ENCODE measurements at places on chromosomes 5 and 9.

GRCh38 chr9:113581865-113582697, 118.6 kb downstream of the RGS3 start:
- peaks cover 32% of the 10 kb centered on the region for H3K4me1 ChIP-seq
- no peaks in the 10 kb centered on the region for H3K27me3 ChIP-seq
- peak; percentile 62 for DNase-seq
- no peak overlapping the region for H3K4me3 ChIP-seq

DNA sequence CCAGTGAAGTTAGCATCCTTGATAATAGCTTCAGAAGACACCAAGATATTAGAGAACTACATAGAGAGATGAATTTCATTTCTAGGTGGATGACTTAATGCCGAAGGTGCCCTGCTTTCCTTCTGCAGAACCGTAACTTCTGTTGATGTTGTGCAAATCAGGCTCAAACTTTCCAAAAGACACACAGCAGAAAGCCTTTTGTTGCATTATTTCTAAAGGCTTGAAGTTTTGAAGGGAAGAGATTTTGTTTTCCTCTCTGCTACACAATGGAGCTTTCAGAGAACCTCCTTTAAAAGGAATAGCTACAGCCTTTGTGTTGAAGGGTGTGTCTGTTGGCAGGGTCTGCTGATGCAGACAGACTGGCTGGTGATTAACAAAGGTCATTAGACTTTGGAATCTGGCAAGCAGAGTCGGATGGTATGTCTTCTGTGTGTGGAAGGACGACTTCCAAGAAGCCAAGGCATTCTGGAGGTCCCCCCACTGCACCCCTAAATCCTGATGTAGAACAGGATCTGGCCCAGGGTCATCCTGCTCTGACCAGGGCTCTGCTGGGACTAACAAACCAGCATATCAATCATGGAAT, 57.8 kb downstream of the ZNF462 start:
- peak overlapping the region; percentile 15 for H3K27ac ChIP-seq
- peaks cover 17% of the 10 kb centered on the region for H3K4me1 ChIP-seq
- no peaks in the 10 kb centered on the region for H3K27me3 ChIP-seq
- no peak for DNase-seq
- H3K36me3 ChIP-seq, result peaks cover 19% of the 10 kb centered on the region
- H3K4me3 ChIP-seq, result no peak overlapping the region

- no peaks in the 10 kb centered on the region for H3K4me1 ChIP-seq
- H3K27ac ChIP-seq, result no peak overlapping the region
- no peak overlapping the region for H3K4me3 ChIP-seq
- H3K27me3 ChIP-seq, result no peaks in the 10 kb centered on the region
These were observed 45.5 kb downstream of the TNFSF8 start for GRCh38 chr9:114884787-114885452.

DNA sequence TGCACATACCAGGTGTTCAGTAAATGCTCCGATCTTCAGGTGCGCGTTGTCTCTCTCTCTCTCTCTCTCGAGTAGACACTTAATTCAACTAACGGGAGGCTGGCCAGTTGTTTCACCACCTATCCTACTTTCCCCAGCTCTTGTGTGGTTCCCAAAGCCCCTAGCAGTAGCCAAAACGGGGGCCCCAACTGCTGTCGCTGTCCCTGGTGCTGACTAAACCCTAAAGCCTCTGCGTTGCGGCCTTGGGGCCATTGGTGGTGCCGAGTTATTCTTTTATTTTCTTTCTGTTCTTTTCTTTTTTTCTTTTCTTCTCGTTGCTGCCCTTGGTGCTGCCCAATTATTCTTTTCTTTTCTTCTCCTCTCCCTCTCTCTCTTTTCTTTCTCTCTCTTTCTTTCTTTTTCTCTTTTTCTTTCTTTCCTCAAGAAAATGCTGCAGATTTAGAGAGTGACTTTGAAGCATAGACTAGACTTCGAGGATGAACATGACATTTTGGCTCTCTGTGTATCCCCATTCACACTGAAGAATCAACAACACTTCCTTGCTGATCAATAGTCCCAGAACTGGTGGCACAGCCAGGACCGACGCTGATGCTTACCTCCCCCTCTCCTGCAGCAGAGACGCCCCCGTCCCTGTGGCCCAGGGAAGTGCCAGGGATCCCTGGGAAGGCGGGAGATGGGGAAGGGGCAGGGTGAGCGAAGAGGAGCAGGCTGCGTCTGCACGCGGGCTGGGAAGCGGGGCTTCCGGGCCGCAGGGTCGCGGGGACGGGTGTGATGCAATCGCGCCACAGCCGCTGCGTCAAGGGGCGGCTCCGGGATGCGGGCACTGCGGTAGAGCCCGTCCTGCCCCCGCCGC, at the start of gene FBLL1:
Gene FBLL1 (plus strand): TSS at position 785 of the 853 bp plus-strand sequence. CDS start 200 bp downstream, outside the sequence.
- H3K4me3 ChIP-seq, result peak within 1 kb of the TSS; percentile 60
- peaks cover 26% of the 10 kb centered on the region for H3K4me1 ChIP-seq
- H3K27ac ChIP-seq, result no peak within 1 kb of the TSS
- no peaks in the 10 kb centered on the region for H3K27me3 ChIP-seq
- no peaks in the 10 kb centered on the region for H3K36me3 ChIP-seq
